ENCODE measurements at places on chromosomes 4 and X. TPM values are rescaled to one million over a fixed set of nuclear protein-coding genes. Genes with fewer than 3 reads are reported as not detected.

- DNase-seq: no peak
Measured at GRCh38 chrX:19543951-19544381, 28.7 kb upstream of the MAP3K15 start.

DNA sequence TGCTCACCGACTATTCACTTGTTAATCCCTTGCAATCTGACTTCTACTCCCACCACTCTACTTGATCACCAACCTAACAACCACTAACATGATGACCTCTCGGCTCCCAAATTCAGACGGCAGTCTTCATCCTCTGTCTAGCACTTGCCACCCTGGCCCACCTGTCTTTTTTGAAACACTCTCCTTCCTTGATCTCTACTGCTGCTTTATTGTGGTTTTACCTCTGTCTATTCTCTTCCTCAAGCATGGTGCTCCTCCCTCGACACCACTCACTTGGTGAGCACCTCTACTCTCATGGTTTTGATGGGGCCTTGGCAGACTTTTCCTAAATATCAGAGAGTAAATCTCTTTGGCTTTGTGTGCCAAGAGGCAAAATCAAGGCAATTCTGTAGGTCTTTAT is 21.7 kb upstream of the CXCR3 start:
- DNase-seq: no peak

DNA sequence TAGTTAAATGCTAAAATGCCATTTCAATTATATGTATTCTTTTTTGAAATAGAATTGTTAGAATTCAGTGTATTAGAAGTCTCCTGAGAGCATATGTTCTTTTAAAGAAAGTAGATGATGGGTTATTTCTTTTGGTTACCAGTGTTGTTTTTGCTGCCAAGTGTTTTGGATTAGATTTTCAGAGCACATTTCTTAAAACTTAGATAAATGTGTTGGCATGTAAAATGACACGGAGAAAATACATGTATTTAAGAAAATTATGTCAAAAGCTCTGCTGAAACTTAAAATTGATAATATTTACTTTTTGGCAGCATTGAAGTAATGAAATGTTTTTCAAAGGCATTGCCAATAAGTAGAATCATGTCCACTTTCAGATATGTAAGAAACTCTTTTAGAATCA is 379.7 kb downstream of the ADGRL3 start:
- DNase-seq: no peak

ANXA3 gene
- polyA plus RNA-seq: 81.3 TPM

KLB gene
- 0.75 TPM for polyA plus RNA-seq
